Stomach (tissue), 19 donors: ENCODE measurements at places on chromosomes 2 and 18. TPM values are rescaled to one million over a fixed set of nuclear protein-coding genes. Genes with fewer than 3 reads are reported as not detected.

KCNIP3 gene
- not detected for total RNA-seq

IL36B gene
- not detected for total RNA-seq

PPIL3 gene
- total RNA-seq = 30.3 TPM

RIT2 gene
- not detected for total RNA-seq

TSPYL6 gene
- total RNA-seq = not detected

RUFY4 gene
- not detected for total RNA-seq

SH3RF3 gene
- 0.87 TPM for total RNA-seq

ZAP70 gene
- total RNA-seq = 4.8 TPM

METTL4 gene
- total RNA-seq = 0.89 TPM

ATP6V1C2 gene
- not detected for total RNA-seq

MYO7B gene
- 155 TPM for total RNA-seq

SCYGR4 gene
- total RNA-seq = not detected

C2orf72 gene
- 6.4 TPM for total RNA-seq

SYT4 gene
- 3.5 TPM for total RNA-seq

RESP18 gene
- total RNA-seq = not detected

UNC80 gene
- total RNA-seq = 0.29 TPM

TMEM178A gene
- 4.5 TPM for total RNA-seq

EVX2 gene
- total RNA-seq = not detected

MAB21L4 gene
- 0.45 TPM for total RNA-seq

DNA sequence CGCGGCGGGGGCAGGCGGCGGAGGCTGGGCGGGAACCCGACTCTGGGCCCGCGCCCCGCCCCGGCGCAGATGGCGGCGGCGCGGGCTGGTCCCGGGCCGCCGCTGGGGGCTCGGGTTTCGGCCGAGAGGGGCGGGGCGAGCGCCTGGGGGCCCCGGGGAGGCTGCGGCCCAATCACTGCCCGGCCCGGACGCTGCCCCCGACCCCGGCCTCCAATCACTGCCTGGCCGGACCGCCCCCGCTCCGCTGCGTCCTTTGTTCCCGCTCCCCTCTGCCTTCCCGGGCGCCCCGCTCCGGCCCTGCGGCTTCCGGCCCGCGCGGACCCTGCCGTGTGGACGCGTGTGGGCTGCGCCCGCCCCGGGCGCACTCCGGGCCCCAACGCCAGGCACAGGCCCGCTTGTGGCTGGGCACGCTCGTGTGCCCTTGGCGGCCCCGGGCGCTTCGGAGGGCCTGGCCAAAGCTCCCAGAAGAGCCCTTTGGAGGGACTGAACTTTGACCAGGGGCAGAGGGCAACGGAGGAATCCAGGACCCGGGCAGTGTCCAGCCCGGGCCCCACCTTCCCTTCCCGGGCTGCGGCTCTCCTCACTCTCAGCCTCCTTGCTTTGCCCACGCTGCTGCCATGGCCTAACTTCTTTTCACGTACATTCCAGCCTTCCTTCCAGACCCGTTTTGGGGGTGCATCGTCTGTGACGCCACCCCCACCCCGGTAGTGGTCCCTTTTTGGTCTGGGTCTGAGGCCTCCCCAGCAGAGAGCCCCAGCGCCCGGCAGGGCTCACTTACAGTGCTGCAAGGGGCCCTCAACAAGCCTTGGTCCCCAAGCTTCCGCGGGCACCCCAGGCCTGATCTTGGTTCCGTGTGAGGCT is 27.1 kb upstream of the PTMA start:
- DNase-seq = peak; percentile 84

GRCh38 chr2:24739354-24740025 is 53.7 kb downstream of the PTRHD1 start:
- DNase-seq = no peak

GRCh38 chr2:41764919-41765318 is 282.9 kb upstream of the PKDCC start:
- no peak for DNase-seq

GRCh38 chr2:37775908-37776250 is 104.4 kb upstream of the CDC42EP3 start:
- DNase-seq = peak; percentile 64

GRCh38 chr2:223724861-223725260 is 112.5 kb downstream of the AP1S3 start:
- DNase-seq = no peak

- DNase-seq = peak; percentile 22
Measured at GRCh38 chr2:176093145-176093897, 800 bp downstream of the HOXD13 start.

DNA sequence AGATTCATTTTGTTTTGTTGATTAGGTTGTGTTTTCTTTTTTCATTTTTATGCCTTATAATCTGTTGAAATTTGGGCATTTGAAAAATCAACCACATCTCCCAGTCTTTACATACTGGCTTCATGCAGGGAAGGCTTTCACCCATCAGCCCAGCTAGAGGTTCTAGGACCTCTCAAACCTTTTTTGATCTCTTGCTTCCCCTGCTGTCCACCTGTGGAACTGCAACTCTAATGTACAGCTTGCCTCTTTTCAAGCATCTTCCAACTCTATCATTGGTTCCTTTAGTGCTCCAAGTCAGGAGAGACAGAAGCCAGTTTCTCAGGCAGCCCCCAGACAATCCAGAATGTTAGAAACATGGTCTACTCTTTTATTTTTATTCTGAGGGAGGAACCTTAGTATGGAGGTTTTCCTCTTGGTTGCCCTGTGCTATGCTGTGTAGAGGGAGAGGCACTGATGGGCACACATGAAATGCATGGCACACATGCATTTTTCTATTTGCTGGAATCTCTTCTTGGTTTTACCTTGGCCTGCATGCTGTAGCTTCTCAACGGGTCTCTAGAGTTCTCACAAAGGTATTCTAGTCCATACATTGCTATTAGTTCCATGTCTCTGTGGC is 107.2 kb upstream of the L3MBTL4 start:
- peak; percentile 16 for DNase-seq

DNA sequence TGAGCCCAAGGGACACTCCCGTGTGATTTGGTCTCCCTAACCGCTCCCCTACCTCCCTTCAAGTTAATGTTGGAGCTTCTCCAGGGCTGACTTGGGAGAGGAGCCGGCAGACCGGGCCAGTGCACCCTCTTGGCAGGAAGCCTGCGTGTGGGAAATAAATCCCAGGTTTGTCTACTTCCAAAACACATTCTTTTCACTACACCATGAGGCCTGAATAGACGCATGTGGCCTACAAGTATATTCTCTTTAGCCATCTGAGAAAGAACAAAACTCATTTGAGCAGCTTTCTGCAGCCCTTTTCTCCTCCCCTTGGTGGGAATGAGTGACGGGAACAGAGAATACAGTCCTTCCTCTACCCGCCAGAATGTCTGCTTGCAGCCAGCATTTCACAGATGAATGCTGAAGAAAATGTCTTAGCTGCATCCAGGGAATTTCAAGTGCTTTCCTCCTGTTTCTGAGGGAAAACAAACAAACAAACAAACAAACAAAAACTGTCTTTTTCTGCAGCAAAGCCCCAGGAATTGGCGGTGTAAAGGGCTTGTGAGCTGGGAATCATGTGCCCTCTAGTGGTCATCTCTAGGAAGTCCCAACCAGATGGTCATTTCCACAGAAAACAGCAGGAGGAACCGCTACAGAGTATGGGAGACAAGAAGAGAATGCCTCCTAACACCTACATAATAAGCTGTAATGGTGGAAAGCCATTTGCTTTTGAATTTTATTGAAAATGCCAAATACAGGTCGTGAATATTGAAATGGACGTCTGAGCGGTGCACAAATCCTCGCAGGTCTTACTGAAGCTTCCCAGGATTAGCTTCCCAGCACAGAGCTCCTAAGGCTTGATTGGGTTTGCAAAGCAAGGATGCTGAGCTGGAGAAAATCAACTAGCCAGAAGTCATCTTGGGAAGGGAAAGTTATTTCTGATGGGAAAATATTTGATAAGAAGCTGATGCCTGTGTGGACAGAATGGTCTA is 41.2 kb upstream of the DAPL1 start:
- peak; percentile 89 for DNase-seq

GRCh38 chr18:34802959-34803358 is 92.9 kb downstream of the DTNA start:
- no peak for DNase-seq

GRCh38 chr2:121286506-121286905 is 1.5 kb upstream of the TFCP2L1 start:
- no peak for DNase-seq

- no peak for DNase-seq
Measured at GRCh38 chr2:119142824-119143223, 15.7 kb downstream of the C1QL2 start.

DNA sequence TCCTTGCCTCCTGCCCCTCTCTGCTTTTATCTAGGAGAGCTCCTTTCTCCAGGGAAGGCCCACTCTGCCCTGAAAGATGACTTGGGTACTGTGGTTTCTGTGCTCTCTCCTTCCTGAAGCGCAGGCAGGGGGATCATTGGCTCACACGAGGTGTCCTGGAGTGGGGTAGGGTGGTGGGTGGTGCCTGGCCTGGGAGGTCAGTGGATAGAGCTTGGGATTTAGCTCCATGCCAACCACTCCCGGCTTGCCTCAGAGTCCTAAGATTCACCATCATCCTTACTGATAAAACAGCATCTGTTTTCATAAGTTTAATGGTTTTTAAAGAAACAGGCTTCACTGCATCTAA is 63.1 kb downstream of the CIB4 start:
- DNase-seq = no peak

- DNase-seq = no peak
Measured at GRCh38 chr2:219168526-219168925, 1.3 kb downstream of the SLC23A3 start.

GRCh38 chr18:11807233-11807632 is 44.0 kb upstream of the CHMP1B start:
- no peak for DNase-seq

DNA sequence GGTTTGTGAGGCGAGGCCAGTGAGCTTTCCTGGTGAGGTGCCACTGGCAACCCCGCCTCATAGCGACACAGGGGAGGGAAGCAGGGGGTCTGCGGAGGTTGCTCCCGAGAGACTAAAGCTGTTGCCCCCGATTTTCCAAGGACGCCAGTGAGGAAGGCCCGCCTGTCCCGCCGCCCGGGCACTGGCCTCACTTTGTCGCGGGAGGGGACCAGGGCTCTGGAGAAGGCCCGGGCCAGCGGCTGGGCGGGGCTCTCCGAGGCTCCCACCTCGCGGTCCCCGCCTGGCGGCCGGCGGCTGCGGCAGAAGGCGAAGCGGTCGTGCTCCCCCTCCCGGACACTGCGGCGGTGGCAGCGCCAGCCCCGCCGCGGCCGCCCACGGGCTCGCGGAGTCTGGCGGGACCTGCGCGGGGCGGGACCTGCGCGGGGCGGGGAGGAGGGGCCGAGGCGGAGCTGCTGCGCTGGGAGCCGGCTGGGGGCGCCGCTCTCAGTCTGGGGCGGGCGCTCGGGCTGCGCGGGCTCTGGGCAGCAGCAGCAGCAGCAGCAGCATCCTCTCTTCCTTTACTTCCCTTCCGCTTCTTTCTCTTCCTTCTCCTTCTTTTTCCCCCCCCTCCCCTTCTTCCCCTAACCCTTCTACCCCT is at the start of gene MAP2:
Gene MAP2, plus strand, starts transcription at position 486 of the 637 bp plus-strand sequence. CDS start 229,124 bp downstream, outside the sequence.
- peak; percentile 96 for DNase-seq

- no peak for DNase-seq
Measured at GRCh38 chr2:186733414-186733813, 39.6 kb downstream of the FAM171B start.

DNA sequence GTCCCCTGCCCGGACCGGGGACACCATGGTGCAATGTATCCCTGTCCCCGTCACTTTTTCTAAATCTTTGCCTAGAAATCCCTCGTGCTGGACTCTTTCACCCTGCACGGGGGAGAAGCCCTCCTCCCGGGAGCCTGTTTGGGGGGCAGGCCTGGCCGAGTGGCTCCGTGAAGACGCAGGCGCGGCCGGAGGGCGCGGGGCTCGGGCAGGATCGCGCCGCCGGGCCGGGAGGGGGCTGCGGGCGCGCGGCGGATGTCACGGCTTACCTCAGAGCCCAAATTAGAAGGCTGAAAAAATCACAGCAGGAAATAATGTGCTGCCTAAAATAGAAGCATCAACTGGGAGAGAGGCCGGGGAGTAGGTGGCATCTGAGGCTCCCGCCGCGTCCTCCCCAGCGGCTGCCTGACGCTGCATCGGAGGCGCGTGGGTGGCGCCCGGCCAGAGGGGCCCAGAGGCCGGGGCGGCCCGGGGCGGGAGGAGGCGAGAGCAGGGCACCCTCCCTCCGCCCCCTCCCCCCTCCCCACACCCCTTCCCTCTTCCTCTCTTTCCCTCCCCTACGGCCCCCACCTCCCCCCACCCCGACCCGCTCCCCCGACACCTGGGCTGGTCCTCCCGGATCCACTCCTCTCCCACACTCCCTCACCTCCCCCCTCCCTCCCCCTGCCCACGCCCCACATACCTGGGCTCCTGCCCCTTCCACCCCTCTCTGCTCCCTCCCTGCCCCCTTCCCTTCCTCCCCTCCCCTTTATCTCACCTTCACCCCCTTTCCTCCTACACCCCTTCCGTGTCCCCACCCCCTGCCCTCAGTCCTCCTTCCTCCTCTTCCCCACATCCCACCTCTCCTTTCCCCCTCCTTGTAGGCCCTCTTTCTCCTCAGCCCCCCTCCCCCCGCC is 51.9 kb downstream of the SLC4A1AP start:
- DNase-seq = peak; percentile 89

GRCh38 chr2:73156539-73157124 is 43.9 kb upstream of the RAB11FIP5 start:
- DNase-seq = peak; percentile 82

- DNase-seq = peak; percentile 73
Measured at GRCh38 chr2:108534584-108535356, 500 bp downstream of the LIMS1 start.

- DNase-seq = peak; percentile 22
Measured at GRCh38 chr2:207869784-207870778, 100.4 kb upstream of the FZD5 start.

DNA sequence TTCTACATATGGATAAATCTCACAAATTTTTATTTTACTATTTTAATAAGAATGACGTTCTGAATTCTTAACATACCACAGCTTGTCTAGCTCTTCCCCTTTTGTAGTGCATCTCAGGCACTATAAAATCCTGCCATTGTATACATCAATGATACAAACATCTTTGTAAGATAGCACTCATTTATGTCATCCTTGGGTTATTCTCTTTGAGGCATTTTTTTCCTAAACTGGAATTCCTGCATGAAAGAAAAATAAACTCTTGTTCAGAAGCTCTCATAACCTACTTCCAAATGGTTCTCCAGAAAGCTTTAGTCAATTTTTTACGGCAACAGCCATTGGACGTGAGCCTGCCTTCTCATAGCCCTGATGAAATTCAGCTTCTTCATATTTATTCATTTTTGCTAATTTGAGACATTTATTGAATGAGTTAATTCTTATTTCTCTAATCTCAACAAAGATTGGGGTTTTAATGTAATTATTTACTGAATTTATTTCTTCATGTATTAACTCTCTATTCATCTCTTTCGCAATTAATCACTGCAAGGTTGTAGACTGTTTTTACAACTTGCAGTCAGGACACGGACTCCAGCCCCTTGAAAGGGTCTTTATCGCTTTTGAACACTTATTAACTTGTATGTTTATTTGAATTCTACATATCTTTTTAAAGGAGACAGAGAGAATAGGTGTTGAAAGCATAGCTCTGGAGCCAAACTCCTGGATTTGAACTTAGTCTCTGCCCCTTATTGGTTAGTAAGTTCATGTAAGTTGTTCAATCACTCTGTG is 57.6 kb upstream of the PARD3B start:
- DNase-seq = no peak

GRCh38 chr18:32366586-32367538 is 103.8 kb downstream of the GAREM1 start:
- peak; percentile 52 for DNase-seq

GRCh38 chr2:26126074-26126473 is 46.8 kb upstream of the GAREM2 start:
- DNase-seq = no peak

- DNase-seq = no peak
Measured at GRCh38 chr2:158217593-158217992, 115.9 kb downstream of the UPP2 start.

GRCh38 chr2:199962203-199962602 is 6.8 kb downstream of the MAIP1 start:
- no peak for DNase-seq
